ENCODE measurements at places on chromosomes 16 and 17. TPM values are rescaled to one million over a fixed set of nuclear protein-coding genes. Genes with fewer than 3 reads are reported as not detected.

The TEX14 gene
- 2.1 TPM for total RNA-seq

DNA sequence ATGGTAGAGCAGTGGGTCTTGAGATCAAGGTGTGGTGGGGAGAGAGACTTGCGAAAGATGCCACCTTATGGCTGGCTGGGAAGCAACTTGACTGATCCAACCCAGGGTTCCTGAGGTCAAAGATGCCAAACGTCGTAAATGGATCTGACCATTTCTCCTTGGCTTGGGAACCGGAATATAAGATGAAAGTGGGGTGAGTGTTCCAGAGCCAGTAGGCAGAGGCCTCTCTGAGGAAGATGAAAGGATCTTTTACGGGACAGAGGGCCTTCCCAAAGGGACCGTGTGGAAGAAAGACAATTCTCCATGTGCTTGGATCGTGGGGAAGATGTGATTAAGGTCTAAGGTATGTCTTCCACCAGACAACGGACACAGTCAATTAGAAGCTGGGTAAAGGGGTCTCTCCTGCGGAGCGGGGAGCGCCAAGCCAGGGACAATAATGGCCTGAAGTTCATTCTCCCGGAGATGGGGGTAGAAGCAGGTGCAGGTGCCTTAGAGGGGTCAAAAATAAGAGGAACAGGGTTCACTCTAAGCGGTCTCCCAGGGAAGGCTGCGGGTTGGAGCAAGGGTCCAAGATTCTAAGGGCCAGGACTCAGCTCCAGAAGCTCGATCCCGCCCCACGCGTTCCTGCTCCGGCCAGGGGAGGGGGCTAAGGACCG lies 800 bp downstream of the FXR2 start:
- DNase-seq, result peak; percentile 34

GRCh38 chr16:81610936-81611335 lies 166.3 kb downstream of the CMIP start:
- DNase-seq, result no peak

The ZNF469 gene
- 4.4 TPM for total RNA-seq

GRCh38 chr17:14738652-14738988 lies 437.7 kb downstream of the HS3ST3B1 start:
- no peak for DNase-seq

DNA sequence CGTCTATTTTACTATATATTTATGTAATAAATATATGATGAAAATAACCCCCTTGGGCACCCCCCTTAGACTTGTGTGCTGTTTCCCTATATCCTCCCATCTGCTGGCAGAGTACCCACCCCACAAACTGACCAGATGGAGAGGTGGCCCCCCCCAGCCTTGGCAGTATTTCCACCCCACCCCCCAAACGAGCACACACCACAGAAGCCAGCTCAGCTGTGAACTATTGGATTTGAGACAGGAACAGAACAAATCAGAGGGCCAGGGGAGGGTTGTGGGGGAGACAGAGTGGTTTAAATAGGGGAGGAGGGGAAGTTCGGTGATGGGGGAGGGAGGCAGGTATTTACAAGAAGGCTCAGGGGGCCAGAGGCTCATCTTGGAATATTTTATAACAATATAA lies 7.8 kb downstream of the NR1D1 start:
- DNase-seq, result peak; percentile 70

DNA sequence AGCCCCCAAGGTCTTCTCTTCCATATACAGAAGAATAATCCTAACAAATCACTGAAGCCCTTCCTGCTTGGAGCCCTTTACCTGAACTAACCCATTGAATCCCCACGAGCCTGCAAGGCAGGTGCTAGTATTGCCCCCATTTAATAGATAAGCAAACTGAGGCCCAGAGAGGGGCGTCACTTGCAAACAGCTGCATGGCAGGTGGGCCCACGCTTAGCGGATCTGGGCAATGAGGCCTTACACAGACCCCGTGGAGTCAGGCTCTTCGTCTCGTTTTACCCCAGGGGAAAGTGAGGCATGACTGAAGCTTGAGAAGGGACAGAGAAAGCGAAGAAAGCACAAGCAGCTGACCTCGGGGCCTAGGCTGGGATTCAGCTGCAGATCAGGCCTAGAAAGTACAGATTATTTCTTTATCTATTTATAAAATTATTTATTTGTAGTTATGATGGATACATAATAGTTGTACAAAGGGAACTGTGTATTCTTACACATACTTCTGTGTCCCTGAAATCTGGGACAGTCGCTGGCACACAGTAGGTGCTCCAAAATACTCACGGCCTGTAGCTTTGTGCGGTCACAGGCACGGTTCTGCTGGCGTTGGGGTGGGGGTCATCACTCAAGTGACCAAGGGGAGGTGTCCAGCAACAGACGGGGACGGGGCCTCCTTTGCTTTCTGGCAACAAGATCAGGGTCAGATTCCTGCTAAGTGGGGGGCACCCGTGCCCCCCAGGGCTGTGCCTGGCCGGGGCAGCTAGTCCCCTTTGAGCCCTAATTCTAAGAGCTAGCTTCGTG lies 223.2 kb upstream of the GSE1 start:
- no peak for DNase-seq

DNA sequence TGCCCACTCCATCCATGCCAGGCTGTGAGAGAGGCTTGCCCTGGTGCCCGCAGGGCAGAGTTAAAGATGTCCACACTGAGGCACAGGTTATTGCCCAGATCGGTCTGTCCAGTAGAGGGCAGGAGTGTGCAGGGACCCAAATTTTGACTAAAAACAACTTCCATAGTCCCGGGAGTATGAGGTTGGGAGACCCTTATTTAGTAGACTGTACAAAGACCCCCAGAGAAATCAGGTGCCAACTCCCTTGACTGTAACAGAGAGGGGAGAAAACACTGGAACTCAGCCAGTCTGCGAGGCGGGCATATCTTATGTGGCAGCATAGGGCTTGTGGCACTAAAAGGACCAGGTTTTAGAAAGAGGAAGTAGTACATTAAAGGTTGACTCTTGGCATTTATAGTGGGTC lies 43.4 kb downstream of the HNF1B start:
- DNase-seq, result peak; percentile 4
